ENCODE measurements at places on chromosomes 7 and 10.

DNA sequence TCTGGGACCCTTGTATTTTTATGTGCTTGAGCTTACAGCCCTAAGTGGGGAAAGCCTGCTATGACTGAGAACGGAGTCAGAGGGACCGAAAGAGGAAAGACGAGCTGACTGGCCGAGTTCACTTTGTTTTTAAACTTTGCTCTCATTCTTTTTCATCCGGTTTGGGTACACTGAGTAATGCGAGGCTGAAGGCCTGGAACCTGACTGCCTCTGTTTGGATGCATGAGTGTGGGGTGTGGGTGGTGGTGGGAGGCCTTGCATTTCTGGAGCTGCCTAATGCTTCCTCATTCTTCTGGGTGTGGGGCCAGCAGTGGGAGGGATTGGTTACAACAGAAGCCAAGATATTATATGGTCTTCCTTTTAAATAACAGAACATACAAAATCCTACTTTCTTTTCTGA lies 155.5 kb downstream of the BUB3 start:
- no peak for DNase-seq

- no peak for DNase-seq
Observed at GRCh38 chr10:58853668-58854067, 322.8 kb upstream of the PHYHIPL start.

DNA sequence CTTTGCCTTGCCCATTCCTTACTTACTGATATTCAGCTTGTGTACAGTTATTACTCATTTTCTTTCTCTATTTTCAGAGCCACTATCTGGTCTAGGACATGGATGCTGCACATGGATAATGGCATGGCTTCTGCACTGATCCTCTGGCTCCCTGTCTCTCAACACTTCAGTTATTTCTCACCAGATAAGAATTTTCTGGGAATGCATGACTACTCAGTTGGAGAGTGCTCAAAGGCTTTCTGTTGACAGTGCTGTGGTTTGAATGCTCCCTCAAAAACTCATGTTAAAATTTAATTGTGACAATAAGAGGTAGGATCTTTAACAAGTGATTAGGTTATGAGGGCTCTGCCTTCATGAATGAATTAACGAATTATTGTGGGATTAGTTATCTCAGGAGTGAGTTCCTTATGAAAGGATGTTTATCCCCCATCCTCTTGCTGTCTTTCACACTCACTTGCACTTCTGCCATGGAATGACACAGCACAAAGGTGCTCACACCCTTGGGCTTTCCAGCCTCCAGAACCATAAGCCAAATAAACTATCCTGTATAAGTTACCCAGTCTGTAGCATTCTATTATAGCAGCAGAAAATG lies 16.1 kb upstream of the PIK3CG start:
- DNase-seq: no peak

- DNase-seq: no peak
Observed at GRCh38 chr10:17076626-17077345, 52.8 kb downstream of the CUBN start.

- DNase-seq: peak; percentile 96
Observed at GRCh38 chr10:110919349-110919931, at the start of gene SHOC2. SHOC2 (plus strand) TSS chr10:110919604; CDS start chr10:110964359, 44,755 bp downstream.

- DNase-seq: no peak
Observed at GRCh38 chr7:15016766-15017165, 114.2 kb upstream of the DGKB start.

Data from stimulated activated CD8-positive, alpha-beta memory T cell treated with anti-CD3 and anti-CD28 coated beads, Interleukin-2, amount 100 ng/mL, for 48 hours (primary cell).